ENCODE measurements at places on chromosomes 7 and 10. TPM values are rescaled to one million over a fixed set of nuclear protein-coding genes. Genes with fewer than 3 reads are reported as not detected.

GRCh38 chr7:47531584-47532492 is 50.1 kb downstream of the TNS3 start:
- no peak for DNase-seq

DNA sequence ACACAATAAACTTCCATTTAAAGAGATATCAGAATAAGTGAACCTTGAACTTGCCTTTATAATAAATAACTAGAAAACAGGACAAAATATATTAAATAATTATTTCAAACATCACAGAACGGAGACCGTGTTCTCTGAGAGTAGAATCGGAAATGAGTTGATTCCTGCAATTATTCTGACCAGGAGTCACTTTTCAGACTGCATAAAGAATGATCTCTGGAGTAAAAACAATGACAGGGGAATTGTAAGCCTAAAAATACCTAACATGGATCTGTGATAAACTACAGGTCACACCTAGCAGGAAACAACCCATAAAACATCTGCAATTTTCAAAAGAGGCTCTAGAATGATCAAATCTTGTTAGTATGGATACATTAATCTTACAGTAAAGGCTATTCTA is 577.5 kb upstream of the SORCS1 start:
- no peak for DNase-seq

- DNase-seq: no peak
These were observed 91.1 kb downstream of the CXCL12 start for GRCh38 chr10:44293842-44294241.

GRCh38 chr7:1749864-1750466 is 79.9 kb downstream of the ELFN1 start:
- no peak for DNase-seq

DNA sequence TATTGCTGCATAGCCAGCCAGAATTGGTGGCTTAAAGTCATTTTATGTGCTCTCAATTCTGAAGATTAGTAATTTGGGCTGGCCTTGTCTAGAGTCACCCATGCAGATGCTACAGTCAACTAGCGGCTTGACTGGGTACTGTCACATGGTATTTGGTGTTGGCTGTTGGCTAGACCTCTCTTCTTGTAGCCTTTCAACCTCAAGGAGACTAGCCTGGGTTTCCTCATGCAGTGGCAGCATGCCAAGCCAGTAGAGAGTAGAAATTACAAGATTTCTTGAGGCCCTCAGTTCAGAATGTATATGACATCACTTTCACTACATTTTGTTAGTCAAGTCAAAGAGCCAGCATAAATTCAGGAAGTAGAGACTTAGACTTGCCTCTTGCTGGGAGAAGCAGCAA is 3.7 kb upstream of the ZNF800 start:
- DNase-seq: no peak

DNA sequence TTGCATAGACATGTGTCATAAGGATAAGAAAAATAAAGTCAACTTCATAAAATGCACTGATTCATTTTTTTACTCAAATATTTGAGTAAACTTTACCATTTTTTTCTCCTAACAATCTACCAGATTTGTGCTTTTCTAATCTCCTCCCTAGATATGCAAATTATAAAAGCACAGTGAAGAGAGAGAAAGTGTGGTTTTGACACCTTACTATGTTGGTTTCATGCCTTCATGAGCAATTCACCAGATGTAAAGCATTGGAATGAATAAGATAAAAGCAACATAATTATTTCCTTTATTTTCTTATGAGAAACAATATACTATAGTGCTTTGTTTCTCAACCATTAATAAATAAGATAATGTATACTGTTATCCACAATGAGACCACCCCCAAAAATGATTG is 432.5 kb upstream of the PCDH15 start:
- no peak for DNase-seq

DNA sequence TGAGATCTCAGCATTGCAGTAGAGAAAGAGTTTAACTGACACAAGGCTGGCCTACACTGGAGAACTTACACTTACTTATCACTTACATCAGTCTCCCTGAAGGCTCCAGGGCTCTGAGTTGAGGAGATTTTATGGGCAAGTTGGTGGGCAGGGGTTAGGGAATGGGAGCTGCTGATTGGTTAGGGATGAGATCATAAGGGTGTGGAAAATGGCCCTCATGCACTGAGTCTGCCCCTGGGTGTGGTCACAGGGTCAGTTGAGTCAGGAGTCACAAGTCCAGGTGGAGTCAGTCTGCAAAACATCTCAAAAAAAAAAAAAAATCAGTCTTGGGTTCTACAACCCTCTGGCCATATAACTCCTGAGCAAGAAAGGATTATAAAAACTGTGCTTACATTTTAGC is 60.5 kb downstream of the PPP1R17 start:
- no peak for DNase-seq

GRCh38 chr7:151871904-151872303 is 5.0 kb downstream of the PRKAG2 start:
- DNase-seq: no peak

- no peak for DNase-seq
These were observed 332.8 kb downstream of the PLXNA4 start for GRCh38 chr7:132243463-132243862.

GRCh38 chr7:26183545-26184280 is 16.8 kb downstream of the HNRNPA2B1 start:
- no peak for DNase-seq

DNA sequence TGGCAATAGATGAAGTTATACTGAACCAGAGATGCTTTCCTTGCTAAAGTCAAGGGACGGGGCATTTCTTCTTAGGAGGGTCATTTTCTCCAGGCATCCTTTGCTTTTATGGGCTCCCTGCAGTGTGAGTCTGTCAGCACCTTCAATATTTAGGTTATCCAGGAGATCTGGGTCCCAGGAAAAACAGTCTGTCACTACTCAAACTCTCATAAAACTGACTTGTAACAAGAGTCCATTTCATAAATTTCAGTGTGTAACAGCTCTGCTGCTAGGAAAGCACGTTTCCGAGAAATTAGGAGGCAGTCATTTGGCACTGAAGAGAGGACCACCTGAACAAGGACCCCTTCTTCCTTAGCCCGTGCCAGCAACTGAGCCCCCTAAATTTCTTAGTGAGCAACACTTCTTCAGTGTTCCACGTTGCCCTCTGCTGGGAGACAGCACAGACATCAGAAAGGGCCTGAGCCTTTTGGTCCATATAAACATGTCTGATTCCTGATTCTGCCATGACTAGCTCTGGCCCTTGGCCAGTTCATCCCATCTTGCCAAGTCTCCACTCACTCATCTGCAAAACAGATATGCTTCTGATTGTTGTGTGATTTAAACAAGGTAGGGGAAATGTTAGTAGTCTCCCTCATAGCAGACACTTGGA is 7.2 kb downstream of the GCC1 start:
- DNase-seq: no peak

- no peak for DNase-seq
These were observed 67.9 kb downstream of the PTPRN2 start for GRCh38 chr7:158519633-158520174.

GRCh38 chr7:5420067-5420880 is 3.4 kb downstream of the TNRC18 start:
- DNase-seq: no peak

DNA sequence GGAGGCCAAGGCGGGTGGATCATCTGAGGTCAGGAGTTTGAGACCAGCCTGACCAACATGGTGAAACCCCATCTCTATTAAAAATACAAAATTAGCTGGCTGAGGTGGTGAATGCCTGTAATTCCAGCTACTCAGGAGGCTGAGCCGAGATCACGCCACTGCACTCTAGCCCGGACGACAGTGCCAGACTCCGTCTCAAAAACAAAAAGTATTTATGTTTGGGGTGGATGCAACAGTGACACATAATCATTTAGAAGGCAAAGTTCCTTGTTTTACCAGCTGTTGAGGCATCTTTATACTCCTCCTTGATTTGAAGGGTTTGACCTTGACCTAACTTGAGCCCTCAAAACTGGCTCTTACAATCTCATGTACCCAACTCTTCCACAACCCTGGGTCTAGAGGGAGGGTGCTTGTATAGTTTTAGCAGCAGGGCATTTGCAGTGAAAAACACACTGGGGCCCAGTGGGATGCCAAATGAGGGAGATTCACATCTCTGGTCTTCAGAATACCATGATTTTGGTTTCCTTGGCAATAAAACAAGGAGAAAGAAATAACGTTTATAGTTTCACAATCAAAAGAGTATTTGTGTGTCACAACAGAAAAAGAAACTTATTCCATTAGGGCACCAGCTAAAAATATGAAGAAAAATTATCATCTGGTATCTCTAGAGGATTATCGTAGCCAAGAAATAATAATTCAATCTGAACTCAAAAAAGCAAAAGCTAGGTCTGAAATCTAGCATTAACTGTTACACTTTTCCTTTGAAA is 14.2 kb upstream of the TMEM254 start:
- DNase-seq: no peak

DNA sequence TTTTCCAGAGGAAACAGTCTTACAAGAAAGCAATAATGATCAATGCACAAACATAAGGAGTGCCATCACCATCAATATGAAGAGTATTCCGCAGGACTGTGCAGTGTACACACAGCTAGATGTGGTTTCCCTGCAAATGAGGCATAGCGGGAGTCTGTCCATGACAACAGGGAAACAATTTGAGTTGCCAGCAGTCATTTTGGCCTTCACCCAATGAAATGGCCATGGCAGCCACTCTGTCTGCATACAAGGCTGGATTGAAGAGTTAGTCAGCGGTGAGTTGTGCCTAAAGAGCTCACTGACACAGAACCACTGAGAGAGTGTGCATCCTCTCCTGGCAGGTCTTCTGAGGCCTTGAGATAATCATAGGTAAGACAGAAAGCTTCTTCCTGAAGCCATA is 303.3 kb downstream of the IPMK start:
- DNase-seq: no peak

The SH2D4B gene
- not detected for total RNA-seq

Measured in esophagus squamous epithelium (tissue), 5 donors.